ENCODE measurements at places on chromosomes 7 and 10. TPM values are rescaled to one million over a fixed set of nuclear protein-coding genes. Genes with fewer than 3 reads are reported as not detected.

- DNase-seq = no peak
Measured at GRCh38 chr10:117994771-117995170, 52.0 kb downstream of the RAB11FIP2 start.

DNA sequence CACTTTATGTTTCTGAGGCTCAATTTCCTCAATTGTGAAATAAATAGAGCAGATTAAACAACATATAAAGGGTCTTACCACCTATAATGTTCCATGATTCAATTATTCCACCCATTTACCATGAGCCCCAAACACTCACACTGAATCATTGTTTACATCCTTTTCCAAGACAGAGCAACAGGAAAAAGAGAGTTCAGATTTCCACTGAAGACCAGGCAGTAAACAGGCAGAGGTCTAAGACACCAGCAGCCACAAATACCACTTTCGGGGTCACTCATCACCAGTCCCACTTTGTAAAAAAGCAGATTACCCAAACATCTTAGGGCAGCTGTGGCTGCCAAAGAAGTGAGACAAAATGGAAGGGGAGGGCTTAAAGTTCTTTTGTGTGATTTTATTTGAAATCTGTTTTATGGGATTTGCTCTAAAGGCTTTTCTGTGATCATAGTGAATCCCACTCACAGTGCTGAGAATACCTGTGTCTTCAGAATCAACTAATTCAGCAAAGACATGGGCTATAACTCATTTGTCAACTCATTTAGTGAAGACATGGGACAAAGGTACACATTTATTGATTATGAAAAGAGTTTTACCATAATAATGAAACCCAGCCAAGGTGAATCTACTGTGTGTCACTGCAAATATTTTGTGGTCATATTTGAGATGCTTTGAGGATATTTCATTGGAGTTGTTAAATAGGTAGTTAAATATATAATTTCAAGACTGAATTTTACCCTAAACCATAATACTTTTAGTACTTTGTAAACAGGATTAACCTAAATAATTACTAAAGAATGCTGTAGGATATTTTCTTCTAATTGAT, 24.8 kb upstream of the DLD start:
- no peak for DNase-seq

Gene ASL
- total RNA-seq = 147 TPM

DNA sequence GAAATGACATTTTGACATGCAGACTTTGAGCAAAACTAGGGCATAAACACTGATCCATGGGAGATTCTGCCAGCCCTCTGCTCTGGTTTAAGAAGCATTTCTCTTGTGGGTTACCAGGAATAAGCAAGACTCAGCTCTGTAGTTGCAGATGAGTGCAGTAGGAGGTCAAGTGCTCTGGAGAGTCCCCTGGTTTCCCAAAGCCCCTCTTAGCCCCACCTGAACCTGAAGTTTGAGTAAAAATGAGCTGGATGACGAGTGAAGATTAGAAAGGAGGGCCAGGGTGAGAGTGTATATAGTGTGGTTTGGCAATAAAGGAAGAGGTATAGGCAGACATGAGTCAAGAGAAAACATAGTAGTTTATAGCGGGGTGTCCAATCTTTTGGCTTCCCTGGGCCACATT, 220.3 kb downstream of the ARL4A start:
- DNase-seq = no peak

- no peak for DNase-seq
Measured at GRCh38 chr10:109166935-109167334, 756.4 kb downstream of the XPNPEP1 start.

Gene ARHGAP22
- total RNA-seq = 19.7 TPM

Gene PON3
- 0.05 TPM for total RNA-seq

DNA sequence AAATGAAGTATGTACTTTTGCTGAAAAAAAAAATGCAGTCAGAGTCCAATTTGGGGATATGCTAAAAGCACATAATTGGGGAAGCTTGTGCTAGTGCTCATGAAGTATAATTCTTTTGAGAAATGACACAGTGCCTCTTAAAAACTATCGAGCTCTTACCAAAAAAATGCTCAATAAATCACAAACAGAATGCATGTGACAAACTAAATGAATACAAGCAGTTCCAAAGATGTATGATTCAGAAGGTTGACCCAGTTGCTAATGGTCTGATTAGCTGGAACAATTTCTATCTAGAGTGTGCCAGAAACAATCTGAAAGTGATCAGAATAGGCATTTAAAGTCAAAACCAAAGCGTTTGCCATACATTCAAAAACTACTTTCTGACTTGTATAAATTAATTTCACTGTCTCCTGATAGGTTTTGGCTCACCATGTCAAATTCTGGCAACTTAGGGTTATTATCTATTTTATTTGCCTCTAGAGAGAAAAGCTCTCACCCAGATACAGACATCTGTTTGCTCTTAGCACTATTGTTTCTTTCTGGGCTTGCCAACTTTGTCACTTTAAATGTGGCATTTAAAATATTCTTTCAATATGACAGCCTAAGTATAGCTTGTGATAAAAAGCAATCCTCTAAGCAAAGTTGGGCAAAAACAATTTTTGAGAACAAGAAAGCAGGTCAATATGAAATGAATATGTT, 114.7 kb upstream of the AHR start:
- no peak for DNase-seq

Gene CYP26C1
- total RNA-seq = 0.65 TPM

Data from renal cortical epithelial cell (primary cell).